ENCODE measurements at places on chromosomes 7 and 10.
A peak's percentile ranks its signal among the peaks of the same experiment; 100 is the strongest.

DNA sequence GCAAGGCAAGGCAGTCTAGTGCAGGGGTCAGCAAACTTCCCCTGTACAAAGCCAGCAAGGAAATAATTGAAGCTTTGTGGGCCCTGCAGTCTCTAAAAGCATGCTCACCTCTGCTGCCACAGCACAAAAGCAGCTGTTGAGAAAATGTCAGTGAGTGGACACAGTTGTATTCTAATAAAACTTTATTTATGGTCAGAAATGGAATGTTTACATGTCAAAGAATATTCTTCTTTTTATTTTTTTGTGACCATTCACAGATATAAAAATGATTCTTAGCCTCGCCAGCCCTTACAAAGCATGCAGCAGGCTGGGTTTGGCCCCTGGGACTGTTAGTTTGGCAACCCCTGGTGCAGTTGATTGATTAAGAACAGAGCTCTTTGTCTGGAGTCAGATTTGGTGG lies 192.4 kb downstream of the BUB3 start:
- no peak for DNase-seq

DNA sequence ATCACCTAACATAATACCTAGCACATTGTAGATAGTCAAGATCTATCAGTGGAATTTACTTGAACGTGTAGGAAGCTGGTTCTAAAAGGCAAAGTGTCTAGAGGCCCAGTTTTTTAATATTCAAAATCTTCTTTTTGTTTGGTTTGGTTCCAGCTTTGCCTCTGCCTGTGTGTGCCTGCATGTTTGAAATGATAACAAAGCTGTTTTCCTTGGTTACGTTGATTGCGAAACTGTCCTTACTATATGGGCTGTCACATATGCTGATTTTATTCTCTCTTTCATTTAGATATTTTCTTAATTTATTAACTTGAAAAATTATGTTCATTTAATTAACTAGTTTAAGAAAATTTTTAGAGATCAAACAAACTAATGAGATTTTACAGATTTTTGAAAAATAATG lies 237.3 kb downstream of the SEMA3A start:
- DNase-seq: no peak

GRCh38 chr7:25460433-25460832 lies 232.1 kb upstream of the NPVF start:
- no peak for DNase-seq

DNA sequence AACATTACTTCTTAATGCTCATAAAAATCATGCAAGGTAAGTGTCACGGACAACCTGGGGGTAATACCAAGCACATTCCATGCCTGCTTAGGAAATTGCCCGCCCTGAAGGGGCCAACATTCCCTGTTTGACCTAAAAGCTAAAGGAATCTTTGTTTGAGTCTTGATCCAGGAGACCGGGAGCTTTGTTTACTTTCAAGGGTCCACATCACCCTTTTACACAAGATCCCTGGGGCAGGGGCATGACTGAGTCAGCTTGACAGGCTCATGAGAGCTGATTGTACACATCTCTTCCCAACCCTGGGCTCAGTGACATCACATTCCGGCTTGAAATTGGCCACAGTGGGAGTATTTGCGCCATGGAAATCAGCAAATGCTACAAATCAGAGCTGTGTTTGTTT lies 248.1 kb upstream of the HABP2 start:
- no peak for DNase-seq

DNA sequence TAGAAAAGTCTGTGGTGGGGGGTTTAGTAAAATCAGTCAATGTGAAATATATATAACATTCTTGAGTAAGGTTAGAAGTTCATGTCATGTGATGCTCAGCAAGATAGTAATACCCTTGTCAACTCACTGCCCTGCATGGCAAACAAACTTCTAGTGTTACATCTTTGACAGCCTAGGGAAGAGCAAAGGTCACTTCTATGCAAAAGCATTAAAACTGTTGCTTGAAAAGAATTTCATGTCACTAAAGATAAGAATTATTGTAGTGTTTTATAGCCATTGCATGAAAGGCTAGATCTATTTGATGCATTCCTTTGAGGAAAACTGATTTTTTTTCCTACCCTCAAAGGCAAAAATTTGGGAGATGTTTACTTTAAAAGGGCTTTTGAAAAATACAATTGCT lies 176.0 kb downstream of the SKAP2 start:
- DNase-seq: no peak

GRCh38 chr7:88759230-88760135 lies at the start of gene ZNF804B:
Gene ZNF804B, plus strand, starts transcription at chr7:88759700. Its CDS starts 277 bp downstream, at chr7:88759977.
- DNase-seq: peak; percentile 28

DNA sequence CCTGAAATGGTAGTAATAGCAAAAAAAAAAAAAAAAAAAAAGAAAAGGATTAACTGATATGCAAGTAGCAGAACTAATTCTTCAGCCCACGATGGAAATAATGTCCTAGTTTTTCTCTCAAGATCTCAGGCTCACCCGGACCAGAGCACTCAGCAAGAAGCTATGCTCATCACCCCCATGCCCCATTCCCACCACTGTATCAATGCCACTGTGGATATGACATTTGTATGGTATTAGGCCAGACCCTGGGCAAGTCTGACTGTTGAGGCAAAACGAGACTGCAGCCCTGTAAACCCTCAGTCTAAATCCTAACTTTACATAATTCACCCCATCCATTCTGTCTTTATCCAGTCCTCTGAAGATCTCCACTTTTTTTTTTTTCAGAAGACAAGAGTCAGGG lies 186.1 kb upstream of the KLF14 start:
- no peak for DNase-seq

DNA sequence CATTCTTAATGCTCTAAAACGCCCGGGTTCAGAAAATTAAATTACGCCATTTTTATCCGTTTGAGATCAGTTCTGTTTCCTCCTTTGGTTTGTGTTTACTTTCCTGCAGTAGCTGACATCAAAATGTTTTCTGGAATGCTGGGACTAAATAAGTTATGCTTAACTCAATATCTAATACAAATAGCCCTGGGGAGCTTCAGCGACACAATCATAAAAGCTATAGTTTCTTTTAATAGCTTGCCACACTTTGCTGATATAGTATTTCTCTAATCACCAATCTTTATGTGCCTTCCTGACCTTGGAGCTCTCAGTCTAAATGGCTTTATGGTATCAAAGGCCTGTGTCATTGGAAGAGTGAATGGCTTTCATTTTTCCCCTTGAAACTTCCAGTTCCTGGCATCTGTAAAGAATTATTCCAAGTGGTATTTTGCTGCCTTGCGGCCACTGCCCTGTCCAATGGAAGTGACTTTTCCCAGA lies 202.7 kb downstream of the HDAC9 start:
- DNase-seq: no peak

- no peak for DNase-seq
These were observed 8.6 kb upstream of the ADARB2 start for GRCh38 chr10:1745780-1746456.

DNA sequence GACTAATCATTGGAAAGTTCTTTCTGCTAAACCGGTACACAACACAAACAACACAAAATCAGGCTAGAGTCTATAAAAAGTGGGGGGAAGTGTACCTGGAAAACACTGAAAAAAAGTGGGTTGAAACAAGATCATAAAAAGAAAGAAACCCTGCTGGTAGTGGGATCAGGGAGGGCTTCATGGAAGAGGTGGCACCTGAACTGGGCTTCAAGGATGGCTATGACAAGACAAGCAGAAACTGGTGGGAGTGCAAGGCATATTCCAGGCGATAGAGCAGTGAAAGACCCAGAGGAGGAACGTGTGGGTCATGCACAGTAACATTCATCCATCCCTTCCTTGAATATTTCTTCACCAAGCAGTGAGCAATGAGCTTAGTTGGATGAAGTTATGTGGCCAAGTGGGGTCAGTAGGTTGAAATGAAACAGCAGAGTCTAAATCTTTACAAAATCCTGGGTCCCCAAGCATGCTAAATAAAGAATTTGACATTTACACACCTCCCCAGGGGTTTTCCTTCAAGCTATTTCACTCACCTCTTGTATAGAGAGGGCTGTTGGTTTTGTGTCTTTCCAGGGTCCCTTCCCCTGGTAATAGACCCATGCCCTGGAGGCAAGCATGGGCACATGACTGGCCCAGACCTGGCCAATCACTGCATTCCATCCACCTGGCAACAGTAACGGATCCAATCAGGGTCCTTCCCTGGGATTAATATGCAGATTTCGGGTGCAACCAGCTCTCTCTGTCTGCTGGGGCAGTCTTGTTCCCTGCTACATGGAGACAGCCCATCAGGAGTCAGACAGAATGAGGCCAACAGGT lies 38.2 kb downstream of the SPOCK2 start:
- no peak for DNase-seq

DNA sequence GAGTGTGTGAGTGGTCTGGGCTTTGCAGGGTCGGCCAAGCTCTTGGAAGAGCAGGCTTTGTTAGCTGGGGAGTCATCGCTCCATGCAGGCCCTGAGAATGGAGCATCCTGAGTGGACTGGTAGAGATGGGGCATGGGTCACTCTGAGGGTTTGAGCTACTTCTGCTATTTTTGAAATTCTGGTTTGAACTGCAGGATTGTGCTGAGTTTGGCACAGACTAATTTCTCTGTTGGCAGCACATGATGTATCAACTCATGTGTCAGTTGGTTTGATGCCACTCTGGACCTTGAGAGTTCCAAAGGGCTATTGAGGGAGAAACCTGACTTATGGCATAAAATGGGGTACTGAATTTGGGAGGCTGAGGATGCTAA lies 56.3 kb downstream of the LRMDA start:
- DNase-seq: no peak

- DNase-seq: no peak
These were observed 1560.0 kb upstream of the LRRTM3 start for GRCh38 chr10:65365878-65366277.

DNA sequence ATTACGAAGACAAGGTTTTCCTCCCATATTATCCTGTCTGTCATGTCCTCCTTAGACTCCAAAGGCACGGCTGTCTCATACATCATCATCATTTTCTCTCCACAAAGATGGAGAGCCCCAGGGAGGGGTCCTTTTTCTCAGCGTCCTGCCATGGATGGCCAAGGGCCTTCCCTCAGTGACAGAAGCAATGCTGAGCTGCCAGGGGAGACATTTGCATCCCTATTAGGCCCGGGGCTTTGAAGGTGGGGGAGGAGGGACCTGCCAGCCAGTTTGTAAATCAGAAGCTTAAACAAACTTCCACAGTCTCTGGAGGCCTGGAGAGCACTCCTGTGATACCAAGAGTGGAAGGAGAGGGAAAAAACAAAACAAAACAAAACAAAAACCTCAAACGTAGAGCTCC lies 112.4 kb upstream of the ADO start:
- no peak for DNase-seq

DNA sequence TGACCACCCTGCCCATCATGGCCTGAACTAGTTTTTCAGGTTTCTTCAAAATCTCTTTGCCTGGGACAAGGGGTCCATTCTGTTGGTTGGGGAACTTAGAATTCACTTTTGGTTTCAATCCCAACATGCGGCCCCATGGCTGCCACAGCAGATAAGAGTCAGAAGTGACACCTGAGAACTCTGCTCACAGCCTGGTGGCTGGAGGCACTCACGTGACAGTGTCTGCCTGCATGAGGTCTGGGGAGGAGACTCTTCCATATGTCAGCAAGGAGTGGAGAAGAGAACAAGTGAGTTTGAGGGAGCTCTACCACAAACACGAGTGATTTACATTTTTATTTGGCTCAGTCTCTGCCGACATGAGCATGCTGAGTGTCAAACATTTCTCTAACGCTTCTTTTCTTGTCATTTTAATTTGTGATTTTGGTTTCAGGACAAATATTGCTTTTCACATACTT lies 370.4 kb downstream of the TNS3 start:
- DNase-seq: no peak

DNA sequence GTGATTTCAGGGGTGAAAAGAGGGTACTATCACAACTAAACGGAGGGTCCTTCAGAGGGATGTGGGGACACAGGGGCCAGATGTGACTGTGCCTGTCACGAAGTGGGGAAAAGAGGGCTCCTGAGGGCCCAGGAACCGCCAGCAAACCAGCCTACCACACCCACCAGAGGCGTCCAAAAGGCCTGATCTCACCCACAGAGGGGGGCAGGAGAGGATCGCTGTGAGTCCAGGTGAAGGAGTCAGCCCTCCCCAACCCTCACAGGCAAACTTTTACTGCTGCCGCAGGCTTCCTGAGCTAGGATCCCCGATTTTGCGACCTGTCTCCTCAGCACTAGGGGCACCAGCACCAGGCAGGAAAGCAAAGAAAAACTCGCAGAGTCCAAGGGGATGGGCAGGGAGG lies 64.7 kb downstream of the HIPK2 start:
- DNase-seq: no peak

- DNase-seq: no peak
These were observed 151.6 kb downstream of the EMX2 start for GRCh38 chr10:117694190-117694589.

DNA sequence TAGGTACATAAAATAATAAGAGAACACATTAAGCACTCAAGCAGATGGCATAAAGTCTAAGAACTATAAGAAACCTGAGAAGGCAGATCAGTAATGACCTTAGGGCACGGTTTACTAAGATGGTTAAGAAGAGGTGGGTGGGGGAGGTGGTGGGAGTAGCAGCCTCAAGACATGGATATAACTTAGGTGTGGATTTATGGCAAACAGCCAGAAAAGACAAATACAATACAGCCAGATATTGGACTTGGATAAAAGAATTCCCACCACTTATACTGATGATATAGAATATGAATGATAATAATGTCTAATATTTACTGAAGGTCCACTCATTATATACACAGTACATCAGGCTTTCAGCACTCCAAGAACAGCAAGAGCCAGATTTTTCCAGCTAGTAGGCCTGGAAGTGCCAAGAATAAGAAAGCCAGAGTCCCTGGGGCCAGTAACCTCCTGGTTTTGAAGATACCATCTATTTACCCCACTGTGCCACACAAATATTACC lies 11.9 kb downstream of the DPY19L1 start:
- DNase-seq: no peak

DNA sequence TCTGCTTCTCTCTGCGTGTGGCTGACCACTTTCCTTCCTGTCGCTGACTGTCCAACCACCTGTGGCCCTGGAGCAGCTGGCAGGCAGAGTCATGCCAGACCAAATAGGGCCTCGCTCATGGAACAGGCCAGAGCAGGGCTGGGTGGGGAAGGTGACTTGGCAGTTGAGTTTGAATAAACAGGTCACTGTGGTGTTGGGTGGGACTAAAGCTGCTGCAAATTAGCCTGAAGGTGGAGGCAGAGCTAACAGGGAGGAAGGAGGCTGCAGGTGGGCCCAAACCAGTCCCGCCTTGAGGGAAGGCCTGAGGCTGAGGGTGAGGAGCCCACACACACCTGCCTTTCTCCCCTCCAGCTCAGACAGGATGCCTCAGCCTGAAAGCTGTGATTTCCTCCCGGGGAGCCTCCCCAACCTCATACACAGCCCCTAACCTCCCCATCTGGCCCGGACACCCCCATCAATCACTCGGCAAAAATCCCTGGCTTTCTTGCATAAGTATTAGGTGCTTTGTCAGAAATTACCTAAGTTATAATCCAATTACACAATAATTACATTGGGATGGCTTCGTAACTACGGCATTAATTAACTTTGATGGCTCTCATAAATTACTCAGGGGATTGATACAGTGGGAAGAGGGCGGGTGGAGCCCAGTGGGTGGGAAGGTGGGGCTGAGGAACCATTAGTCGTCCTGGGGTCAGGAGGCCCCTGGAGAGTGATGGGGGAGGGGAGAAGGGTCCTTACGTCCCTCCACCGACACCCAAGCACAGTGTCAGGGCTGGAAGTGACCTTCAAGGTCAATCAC lies 97.7 kb upstream of the PCBD1 start:
- peak; percentile 13 for DNase-seq

GRCh38 chr7:85160223-85160622 lies 26.6 kb downstream of the SEMA3D start:
- DNase-seq: no peak
